ENCODE measurements at places on chromosomes 11 and 22. TPM values are rescaled to one million over a fixed set of nuclear protein-coding genes. Genes with fewer than 3 reads are reported as not detected.

SYCE3 gene
- not detected for total RNA-seq

NOX4 gene
- 7.9 TPM for total RNA-seq

OR51L1 gene
- not detected for total RNA-seq

TBX10 gene
- total RNA-seq = not detected

OR4S2 gene
- not detected for total RNA-seq

POU2AF1 gene
- 0.58 TPM for total RNA-seq

ARHGAP8 gene
- 105 TPM for total RNA-seq

SCO2 gene
- 3.7 TPM for total RNA-seq

RGL4 gene
- total RNA-seq = 0.07 TPM

YPEL4 gene
- total RNA-seq = 0.22 TPM

FAM227A gene
- 18.6 TPM for total RNA-seq

- no peak for DNase-seq
Observed at GRCh38 chr22:42635531-42635930, 4.9 kb downstream of the ATP5MGL start.

DNA sequence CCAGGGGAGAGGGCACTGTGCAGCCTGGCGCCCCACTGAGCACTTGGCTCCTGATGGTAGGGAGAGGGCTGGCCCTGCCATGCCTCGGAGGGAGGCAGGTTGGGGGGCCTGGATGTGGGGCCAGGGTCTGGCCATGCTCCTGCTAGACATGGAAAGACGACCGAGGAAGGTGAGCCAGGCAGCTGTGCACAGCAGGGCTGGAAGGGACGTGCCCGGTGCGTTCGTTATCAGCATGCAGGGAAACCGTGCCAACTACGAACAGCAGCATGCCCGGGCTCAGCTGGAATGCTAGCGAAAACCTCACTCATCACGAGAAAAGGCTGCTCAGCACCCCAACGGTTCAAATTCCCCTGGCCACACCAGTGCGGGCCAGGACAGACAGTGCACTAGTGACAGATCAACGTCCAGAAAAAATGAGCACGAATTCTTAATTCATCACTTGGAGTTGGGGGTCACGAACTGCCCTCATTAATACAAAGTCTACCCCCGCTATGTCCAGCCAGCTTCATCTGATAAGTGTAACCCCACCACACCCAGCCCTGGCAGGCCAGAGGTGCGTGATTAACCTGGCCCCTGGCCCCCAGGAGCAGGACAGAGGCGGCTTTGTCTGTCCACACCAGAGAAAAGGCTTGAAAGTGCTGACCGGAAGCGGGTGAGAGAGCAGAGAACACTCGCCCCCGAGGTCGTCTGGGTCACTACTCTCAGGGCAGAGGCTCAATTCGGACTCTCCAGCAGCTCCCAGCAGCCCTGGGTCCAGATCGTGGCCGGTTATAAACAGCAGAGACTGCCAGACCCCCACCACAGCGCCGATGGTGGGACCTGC is 84.2 kb downstream of the CELSR1 start:
- no peak for DNase-seq

- DNase-seq = no peak
Observed at GRCh38 chr11:110392056-110392455, 37.7 kb upstream of the FDX1 start.

DNA sequence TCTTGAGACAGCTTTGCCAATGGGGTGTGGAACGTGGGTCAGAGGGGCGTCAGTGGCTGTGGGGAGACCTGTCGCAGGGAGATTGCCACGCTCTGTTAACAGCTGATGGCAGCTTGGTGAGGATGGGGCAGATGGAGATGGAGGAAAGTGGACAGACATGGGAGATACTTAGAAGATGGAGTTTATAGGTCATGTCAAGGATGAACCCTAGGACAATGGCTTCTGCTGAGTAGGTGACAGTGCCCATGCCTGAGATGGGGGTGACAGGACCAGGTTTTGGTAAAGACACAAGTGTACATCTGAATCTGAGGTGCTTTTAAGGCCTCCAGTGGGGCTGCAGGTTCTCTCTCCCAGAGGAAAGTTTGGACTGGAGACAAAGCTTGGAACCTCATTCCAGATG is 51.5 kb upstream of the ACCSL start:
- no peak for DNase-seq

- no peak for DNase-seq
Observed at GRCh38 chr11:46417711-46418110, 26.1 kb upstream of the CHRM4 start.

- no peak for DNase-seq
Observed at GRCh38 chr22:33757041-33757801, 163.1 kb downstream of the LARGE1 start.

GRCh38 chr22:48955351-48956311 is 872.0 kb downstream of the BRD1 start:
- no peak for DNase-seq

GRCh38 chr22:37312549-37313183 is 30.4 kb downstream of the CYTH4 start:
- no peak for DNase-seq

- no peak for DNase-seq
Observed at GRCh38 chr11:44335052-44335760, 25.3 kb upstream of the ALX4 start.

GRCh38 chr11:105915021-105915420 is 107.0 kb downstream of the MSANTD4 start:
- no peak for DNase-seq

DNA sequence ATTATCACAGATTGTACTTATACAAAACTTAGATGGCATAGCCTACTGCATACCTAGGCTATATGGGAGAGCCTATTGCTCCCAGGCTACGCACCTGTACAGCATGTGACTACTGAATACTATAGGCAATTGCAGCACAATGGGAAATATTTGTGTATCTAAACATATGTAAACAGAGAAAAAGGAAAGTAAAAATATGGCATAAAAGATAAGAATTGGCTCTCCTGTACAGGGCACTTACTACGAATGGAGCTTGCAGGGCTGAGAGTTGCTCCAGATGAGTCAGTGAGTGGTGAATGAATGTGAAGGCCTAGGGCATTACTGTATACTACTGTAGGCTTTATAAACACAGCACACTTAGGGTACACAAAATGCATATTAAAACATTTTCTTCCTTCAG is 13.2 kb downstream of the APOL6 start:
- DNase-seq = no peak

Data from progenitor cell of endocrine pancreas (in vitro differentiated cells).